Effector CD8-positive, alpha-beta T cell (primary cell): ENCODE measurements at places on chromosomes 11 and 22.

DNA sequence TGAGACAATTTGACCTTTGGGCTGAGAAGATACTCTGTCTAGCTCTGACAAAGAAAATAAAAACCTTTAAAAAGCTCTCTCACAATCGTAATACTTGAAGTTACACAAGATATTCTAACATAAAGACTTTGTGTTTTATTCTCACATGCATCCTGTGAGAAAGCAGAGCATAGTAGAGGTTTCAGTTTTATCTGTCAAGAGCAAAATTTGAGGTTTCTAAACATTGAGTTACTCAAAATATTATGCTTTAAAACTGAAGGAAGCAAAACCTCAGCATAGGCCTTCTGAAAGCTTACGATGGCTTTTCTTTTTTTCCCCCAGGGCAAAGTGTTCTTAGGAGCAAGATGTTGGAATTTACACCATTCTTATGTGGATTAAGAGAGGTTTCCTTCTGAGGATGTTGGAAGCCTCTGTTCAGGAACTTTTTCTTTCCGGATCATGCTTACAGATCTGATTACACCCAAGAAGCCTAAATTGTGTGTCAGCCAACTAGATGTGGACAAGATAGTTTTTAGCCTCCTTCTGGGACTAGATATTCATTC, 15.0 kb upstream of the OR51M1 start:
- no peak for DNase-seq

DNA sequence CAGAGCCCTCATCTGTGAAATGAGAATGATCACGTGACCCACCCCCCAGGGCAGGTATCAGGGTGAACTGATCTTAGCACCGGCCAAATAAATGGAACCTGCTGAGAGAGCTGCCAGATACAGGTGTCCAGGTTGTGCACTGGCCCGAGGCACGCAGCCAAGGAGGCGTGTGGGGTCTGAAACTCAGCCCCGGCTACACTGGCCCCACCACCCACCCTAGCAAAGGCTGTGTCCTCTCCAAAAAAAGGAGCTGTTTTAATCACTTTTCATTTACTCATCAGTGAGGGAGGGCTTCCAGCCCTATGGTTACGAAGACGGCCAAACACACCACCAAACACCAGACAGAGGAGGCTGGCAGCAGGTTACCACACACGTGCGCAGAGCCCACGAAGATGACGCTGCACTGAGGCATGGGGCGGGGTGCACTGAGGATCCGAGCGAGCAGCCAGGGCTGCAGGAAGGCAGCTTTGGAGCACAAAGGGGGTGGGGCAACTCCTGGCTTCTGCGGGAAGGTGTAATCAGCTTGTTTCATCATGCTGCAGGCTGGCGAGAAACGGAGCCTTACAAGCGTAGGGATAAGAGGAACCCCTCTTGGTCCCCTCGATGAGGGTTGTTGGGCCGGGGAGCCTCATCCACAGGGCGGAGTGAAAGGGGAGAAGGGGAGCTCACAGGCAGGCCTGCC, 19.5 kb upstream of the SLC22A12 start:
- DNase-seq, result no peak

DNA sequence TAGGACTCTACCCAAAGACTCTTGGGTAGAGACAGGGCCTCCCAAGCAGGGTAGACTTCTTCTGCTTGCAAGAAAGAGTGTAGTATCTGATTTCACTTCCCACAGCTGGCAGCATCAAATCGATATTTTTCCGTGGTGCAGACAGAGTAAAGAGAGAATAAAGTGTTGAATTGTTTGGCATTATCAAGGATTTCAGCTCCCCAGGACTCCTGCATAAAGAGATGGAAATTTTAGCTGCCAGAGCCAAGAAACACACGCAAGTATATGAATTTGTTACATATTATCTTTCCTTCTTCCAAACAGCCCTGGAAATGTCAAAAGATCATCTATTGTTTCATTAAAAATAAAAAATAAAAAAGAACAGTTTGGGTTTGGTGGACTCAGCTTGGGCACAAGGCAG, 136.8 kb downstream of the PKNOX2 start:
- no peak for DNase-seq

- no peak for DNase-seq
Observed at GRCh38 chr11:33389635-33390034, 132.5 kb downstream of the HIPK3 start.

- no peak for DNase-seq
Observed at GRCh38 chr11:22405377-22405776, 67.2 kb downstream of the SLC17A6 start.

GRCh38 chr11:112087212-112087611, 539 bp downstream of the SDHD start:
- DNase-seq, result no peak

DNA sequence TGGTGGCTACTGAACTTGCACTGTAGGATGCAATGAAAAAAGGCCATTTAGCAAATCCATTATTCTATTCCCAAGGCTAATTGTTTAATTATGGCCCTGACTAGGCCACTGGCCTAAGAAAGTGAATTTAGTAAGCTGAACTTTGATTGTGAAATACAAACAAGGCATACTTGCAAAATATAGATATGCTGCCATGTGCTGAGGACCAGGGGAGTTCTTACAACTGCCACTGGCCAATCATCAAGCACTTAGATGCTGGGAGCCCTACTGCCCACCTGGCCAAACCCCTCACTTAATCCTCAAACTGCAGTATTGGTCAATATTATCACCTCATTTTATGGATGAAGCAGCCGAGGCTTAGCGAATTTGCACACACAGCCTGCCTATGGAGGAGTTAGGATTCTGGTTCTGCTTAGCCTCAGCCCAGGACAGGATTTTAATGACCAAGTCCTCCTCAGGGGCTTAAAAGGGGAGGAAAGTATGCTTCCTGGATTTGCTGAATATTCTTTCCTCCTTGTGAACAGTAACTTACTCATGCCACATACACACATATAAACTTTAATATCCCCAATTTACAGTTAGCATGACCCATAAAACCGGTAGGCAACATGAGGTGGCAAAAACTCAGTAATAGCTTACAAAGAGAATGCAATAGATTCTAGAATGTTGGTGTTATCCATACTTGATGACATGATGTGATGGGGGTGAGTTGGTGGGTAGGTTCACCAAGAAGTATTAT, 39.3 kb downstream of the CD44 start:
- DNase-seq, result no peak

- DNase-seq, result no peak
Observed at GRCh38 chr11:131692151-131692550, 321.7 kb downstream of the NTM start.

GRCh38 chr11:78319453-78319955, 98.1 kb downstream of the GAB2 start:
- no peak for DNase-seq

DNA sequence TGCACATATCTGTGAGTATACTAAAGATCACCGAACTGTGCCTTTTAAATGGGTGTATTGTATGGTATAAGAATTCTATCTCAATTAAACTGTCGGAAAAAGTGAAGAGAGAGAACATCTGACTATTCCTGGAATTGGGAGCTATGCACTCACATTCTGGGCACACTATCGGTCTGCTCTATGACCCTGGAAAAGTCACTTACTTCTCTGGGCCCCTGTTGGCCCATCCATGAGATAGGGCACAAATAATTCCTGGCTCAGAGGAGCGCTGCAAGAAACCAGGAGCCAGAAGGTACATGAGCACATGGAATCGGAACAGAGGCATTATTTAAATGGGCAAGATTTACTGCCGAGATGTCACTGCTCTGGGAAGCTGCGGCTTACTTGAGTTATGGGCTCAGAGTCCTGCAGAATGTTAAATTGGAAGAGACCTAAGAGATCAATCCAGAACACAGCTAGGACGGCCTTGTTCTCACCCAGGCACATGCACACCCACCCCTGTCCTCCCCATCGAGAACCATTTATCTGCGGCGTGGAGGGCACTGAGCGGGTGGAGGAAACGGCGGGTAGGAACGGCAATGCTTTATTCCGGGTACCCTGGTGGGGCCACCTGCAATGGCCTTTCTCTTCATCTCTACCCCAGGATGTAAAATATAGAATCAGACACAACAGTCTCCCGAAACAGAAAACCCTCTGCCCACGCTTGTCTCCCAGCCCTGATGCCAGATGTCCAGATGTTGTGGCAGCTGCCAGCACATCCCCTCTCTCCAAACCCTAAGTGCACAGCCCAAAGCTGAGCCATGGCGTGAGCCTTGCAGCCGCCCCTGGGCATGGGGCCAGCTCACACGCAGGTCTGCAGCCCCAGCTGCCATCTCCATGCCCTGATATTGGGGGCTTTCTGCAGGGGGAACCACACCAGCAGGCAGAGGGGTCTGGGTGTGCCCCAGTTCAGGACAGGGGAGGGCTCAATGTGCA, 142.4 kb downstream of the DSCAML1 start:
- no peak for DNase-seq

DNA sequence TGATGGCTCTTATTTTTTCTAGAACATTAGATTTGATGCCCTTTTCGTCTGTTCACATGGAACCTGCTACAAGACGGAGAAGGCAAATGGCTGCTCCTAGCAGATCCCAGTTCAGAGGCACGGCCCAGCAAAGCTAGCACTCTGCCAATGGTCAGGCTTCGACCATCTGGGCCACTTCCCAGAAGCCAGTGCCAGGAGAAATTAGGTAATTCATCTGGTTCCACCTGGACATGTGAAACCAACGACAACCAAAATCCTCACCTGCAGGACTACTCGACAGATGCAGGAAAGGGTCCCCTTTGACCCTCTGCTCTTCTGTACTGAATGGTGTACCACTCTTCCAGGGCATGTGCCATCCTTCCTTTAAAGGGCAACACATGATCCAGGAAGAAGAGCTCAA, 25.4 kb downstream of the MICAL3 start:
- DNase-seq, result no peak

DNA sequence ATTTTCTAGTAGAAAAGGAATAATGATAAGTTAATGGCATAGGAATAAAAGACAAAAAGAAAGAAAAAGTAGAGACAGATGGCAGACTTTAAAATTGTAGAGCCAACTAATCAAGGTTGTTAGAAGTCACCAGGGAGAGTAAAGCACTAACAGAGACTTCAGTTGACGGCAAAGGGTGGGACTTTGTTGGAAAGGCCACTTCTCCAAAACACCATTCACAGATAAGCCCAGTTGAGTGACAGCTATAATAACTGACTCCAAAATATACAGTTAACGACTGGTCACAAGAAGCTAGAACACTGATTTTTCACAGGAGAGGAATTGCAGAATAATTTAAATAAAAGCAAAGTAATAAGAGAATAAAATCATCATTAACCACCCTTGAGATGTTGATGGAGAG, 16.0 kb upstream of the SOX6 start:
- DNase-seq, result no peak

GRCh38 chr11:133408936-133409335, 123.4 kb downstream of the OPCML start:
- no peak for DNase-seq

DNA sequence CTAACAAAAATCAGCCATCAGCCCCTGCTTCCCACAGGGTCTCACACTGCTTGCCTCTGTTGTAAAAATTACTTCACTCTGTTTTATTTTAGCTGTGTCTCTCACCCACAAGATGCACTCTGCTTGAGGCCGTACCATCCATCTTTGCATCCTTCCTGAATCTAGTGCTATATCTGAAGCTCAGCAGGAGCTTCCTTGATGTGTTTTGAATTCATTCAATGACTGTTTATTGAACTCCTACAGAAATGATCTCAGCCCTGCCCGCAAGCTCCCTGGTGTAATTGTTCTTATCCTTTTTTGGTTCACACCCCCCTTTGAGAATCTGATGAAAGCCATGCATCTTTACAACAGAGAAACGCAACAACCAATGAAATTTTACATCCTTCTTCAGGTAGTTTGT, 310.2 kb upstream of the ZC3H12C start:
- no peak for DNase-seq

- DNase-seq, result no peak
Observed at GRCh38 chr11:115891581-115891980, 387.4 kb upstream of the CADM1 start.

GRCh38 chr11:127574478-127574877, 573.9 kb upstream of the KIRREL3 start:
- no peak for DNase-seq

DNA sequence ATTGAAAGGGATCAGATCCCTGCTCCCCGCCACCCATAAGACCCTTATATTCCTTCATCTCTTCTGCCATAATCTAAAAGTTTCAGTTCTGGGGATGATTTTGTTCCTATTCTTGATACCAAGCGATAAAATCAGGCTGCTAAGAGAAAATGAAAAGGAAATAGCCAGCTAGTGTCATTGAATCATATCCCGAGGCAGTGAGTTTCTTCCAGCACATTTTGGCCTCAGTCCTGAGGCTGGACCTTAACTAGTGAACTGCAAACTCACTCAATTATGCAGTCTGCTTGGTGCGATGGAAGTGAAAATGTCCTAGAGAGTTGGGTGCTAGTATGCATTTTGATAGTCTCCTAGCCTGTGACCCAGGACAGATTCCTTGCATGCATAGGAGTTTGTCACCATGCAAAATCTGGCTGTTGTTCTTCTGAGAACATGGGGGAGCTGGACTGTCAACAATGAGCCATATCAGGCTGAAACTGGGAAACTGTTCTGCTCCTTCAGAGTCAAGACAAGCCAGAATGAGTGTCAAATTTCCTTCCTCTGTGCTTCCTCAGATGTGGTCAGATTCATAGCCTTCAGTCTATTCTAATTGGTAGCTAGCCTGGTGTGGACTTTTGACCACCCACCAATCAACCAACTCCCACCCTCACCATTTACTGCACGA, 102.9 kb downstream of the CCDC81 start:
- no peak for DNase-seq

DNA sequence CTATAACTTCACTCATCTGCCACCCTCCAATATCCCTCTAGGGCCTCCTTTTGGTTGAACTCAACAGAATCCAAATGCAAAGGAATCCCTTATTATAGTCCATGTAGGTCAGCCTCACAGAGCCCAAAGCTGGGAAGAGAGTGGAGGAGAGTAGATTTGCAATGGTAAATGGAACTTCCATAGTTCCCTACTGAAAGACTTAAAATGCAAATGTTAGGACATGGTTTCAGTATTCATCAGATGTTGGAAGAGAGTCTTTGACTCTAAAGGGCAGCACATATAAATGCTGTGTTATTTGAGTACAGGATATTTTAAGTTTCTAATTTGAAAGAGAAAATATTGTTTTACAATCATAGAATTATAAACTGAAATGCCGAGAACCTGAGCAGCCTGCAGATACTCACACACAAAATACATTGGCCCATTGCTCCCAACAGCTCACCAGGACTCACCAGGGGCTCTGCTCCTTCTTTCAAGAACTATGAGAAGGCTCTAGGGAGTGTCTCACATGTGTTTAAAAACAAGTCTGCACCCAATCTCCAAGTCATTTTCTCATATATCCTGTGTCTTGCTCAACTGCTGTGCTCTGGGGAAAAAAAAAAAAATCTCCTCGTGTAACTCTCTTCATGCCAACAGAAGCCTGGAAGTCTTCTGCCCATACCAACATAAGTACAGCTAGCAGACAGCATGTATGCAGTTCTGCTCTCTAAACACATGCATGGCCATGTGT, 39.6 kb downstream of the SYT9 start:
- no peak for DNase-seq
